NCI-H1417 treated with DMSO at 0.1 percent for 48 hours (cell line): ENCODE measurements at places on chromosomes 1 and 21.

- DNase-seq: no peak
Observed at GRCh38 chr1:224565186-224565585, 50.9 kb upstream of the CNIH3 start.

DNA sequence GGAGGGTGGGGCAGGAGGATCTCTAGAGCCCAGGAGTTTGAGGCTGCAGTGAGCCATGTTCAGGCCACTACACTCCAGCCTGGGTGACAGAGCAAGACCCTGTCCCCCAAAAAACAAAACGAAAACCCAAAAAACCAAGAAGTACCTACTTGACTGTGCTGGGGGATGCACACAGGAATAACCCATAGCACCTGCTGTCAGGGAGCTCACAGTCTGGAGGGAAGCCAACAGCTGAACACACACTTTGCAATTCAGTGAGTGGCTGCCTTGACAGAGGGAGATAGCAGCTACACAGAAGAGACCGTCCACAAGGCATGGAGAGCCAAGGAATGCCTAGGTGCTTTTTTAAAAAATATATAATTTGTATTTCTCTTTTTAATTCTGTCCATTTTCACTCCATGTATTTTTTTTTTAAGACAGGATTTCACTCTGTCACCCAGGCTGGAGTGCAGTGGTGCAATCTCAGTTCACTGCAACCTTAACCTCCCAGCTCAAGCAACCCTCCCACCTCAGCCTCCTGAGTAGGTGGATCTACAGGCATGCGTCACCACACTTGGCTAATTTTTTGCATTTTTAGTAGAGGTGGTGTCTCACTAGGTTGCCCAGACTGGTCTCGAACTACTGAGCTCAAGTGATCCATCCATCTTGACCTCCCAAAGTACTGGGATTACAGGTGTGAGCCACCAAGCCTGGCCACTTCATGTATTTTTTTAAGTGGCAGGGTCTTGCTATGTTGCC lies 68.7 kb downstream of the NID1 start:
- DNase-seq: no peak

DNA sequence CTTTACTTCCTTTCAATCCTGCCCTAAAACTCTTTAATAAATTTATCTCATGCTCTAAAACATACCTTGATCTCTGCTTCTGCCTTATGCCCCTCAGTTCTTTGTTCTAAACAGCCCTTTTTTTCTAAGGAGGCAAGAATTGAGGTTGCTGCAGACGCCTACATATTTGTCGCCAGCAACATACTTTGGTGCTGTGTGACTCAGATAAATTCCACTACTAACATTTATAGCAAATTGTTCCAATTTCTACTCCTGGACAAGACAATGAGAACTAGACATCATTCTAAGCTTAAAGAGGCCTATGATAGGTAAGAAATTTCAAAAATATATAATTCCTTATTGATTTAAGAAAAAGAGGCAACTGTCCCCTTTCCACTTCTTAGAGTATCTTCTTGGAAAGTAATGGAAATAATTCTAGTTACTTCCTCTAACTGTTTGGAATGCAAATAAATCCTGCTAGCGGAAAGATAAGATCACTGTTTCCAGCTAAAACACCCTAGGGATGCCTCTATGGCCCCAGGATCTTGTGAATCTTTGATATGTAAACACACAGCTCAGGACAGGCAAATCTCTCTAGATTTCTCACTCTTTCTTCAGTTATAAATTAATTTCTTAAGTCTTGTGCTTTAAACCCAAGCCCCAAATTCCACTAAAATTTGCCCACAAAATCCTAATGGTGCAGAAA lies 869.1 kb downstream of the KCNT2 start:
- DNase-seq: no peak

DNA sequence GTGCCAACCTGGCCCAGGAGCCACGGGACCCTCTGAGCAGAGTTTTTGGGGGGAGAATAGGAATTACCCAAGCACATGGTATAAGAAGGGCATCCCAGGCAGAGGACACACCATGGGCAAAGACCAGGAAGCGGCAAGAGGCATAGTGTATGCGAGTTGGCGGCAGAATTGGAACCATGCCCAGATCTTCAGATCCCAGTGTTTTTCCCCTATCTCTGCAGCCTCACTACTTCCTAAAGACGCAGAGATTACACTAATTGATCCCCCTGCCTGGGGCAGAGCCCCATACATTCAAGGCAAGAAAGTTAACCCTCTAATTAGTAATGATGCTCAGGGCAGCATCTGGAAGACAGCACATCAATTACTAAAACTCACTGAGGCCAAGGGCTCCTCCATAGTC lies 48.2 kb downstream of the SYT2 start:
- DNase-seq: no peak

- no peak for DNase-seq
Observed at GRCh38 chr1:45243476-45244343, 37.3 kb upstream of the ZSWIM5 start.

GRCh38 chr1:29280409-29281131 lies 44.2 kb downstream of the PTPRU start:
- no peak for DNase-seq

GRCh38 chr1:226654668-226655055 lies 84.4 kb downstream of the ITPKB start:
- no peak for DNase-seq

DNA sequence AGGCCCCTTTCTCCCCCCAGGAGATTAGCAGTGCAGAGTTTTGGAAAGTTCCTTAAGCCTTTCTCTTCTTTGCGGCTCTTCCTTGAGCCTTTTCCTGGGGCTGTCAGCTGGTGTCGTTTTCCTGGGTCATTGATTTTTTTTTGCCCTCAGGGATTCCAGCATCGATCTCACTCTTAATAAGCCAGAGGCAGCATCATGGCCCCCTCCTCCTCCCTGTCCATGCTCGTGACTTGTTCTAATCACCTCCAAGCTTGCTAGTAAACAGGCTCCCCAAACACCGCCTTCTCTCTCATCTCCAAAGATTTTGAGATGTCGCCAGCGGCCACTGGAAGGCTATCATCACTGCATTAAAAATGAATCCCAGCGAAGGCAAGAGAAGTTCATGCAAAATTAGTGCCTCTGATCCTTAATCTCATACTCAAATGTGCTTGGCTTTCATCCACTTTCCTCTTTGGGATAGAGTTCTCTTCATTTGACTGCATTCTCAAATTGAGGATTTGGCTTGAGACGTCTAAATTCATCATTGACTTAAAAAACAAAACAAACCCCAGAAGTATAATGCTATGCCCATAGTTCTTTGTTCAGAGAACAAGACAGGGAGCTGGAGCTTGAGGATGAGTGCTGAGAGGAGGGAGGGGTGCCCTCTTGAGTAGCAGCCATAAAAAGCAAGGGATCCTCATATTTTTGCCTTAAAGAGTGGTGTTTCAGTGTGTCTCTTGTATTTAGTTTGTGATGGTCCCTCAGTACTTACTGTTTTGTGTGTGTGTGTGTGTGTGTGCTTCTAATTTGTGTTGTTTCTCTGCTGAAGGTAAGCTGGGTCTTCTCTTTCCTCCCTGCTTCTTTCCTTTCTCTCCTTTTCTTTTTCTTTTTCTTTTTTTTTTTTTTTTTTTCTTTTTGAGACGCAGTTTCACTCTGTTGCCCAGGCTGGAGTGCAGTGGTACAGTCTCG lies 3.2 kb downstream of the EVA1C start:
- DNase-seq: no peak

DNA sequence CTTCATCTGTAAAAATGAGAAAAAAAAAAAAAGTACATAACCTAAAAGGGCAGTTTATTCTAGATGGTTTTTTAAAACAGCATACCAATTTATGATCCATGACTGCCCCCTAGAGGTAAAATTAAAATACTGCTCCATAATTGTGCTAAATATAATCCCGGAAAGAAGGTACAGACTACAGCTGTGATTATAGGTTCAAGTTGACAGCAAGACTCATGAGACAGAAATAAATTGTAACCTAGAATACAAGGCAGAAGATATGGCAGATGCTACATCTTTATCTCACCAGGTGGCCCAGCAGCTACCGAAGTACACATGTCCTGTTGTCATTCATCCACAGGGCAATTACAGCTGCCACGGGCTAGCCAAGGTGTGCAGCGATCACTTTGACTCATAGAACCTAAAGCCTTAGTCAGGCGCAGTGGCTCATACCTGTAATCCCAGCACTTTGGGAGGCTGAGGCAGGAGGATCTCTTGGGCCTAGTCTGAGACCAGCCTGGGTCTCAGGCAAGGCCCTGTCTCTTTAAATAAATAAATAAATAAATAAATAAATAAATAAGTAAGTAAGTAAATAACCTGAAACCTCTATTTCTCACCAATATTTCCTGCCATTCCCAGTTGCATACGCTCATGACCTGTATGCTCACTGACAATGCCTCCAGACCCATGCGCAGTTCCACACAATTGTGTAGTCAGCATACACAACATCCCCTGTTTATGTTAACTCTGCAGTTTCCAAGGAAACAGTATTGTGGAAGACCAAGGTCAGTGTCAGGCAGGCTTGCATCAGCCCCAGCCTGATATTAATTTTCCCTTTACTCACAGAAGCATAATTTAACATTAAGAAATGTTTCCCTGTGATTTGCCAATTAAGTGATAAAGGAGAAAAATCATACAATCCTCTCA lies 18.3 kb upstream of the PPIE start:
- DNase-seq: peak; percentile 68

GRCh38 chr1:158121604-158122254 lies 59.0 kb upstream of the CD1D start:
- DNase-seq: no peak

GRCh38 chr1:245835386-245835785 lies 671.7 kb downstream of the SMYD3 start:
- DNase-seq: no peak

GRCh38 chr1:200981278-200981677 lies 42.2 kb downstream of the KIF21B start:
- no peak for DNase-seq
